ENCODE measurements at places on chromosomes 12 and 14.

DNA sequence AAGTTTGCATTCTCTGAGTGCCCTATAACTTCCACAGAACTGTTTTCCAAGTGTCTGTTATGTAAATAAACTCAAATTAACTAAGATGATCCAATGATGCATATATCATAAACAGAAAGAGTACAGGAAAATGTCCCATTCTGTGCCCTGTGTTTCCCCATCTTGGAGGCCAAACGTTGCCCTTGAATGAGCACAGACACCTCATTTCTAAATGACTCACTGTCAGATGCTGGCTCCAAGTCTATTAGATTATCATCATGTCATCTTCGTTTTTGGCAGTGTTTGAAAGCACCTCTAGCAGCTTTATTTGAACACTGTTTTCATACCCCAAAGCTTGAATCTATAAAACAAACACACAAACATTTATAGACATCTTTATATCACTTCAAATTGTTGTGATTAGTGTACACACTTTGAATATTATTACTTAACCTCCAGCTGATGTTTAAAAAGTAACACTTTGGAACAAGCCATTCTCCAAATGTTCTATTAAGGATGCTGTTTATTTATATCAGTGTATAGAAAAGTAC, 424.2 kb downstream of the NOVA1 start:
- no peak for DNase-seq

DNA sequence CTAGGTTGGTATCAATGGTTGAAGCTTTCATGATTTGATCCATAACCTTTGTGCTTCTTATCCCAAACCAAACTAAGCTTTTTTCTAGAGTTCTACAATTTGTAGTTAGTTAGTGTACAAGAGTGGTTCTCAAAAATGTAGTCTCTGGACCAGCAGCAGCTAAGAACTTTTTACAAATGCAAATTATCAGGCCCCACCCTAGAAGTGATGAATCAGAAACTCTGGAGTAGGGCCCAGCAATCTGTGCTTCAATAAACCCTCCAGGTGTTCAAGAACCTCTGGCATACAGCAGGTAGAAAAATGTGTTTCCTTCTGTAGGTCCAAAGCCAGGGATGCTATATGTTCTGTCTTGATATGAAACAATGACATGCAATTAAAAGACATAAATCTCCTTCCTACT, 26.1 kb upstream of the ACTR6 start:
- no peak for DNase-seq

GRCh38 chr14:103825101-103825500, 22.3 kb downstream of the PPP1R13B start:
- DNase-seq, result no peak

DNA sequence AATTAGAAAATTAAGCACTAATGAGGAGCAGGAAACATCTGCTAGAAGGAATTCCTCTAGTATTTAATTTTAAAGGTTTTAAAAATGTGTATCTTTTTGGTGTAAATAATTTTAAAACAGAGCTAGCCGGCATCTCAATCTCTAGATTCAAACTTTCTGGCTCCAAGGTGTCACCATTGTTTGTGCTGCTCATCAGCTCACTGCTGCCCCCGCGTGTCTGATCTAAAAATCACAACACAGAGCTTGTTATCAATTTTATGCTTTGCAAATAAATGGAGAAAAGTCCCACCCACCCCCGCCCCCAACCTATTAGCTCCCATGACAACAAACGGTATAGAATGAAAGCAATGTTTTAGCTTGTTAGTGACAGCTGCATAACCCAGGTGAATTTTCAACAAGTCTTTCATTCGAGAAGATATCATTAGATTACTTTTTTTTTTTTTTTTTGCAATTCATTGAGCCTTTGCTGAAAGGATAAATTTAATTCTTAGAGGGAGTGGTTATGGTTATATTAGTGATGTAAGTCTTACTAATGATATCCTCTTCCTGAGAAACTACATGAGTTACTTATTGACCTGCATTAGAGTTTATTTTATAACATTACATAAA, 11.3 kb upstream of the ABHD12B start:
- DNase-seq, result peak; percentile 98
